ENCODE measurements at places on chromosomes 4 and X.

- no peak for DNase-seq
These were observed 60.0 kb downstream of the SHROOM3 start for GRCh38 chr4:76494871-76495590.

DNA sequence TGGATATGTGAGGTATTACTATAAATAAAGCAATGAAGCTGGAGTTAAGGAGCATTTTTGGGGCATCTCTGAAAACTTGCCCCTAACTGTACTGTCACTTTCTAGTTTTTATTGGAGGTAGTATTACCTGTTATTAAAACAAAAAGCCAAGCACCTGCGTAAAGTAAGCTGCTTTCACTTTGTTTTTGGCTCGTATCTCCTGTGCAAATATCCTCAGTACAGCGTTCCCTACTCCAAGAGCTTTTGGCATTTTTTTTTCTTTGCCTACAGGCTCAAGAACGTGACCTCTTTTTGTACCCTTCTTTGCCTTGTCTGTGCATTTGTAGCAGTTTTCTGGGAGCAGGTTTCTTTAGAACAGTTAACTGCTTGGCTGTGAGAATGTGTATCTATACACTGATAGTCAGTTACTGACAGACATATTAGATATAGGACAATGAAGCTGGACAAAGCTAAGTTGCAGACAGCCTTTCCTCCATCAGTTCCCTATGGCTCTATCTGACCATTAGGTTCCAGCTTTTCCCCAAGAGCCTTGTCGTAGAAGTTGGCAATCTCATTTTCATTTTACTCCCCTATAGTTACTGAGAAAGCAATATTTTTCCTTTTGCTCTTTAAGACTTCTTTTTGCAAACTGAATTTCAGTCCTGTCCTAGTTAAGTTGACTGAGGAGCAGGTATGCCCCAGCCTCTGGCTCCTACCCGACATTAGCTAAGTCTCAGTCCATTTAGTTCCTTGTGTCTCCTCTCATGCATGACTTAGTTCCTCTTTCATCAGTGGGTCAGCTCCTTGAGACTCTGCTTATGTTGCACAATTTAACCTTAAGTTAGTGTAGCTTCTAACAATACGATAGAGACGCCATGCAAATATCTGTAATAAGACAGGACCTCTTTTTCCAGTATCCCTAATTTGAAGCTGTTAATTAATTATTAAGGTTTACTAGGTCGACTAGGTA lies 71.5 kb upstream of the HPRT1 start:
- DNase-seq = peak; percentile 43

DNA sequence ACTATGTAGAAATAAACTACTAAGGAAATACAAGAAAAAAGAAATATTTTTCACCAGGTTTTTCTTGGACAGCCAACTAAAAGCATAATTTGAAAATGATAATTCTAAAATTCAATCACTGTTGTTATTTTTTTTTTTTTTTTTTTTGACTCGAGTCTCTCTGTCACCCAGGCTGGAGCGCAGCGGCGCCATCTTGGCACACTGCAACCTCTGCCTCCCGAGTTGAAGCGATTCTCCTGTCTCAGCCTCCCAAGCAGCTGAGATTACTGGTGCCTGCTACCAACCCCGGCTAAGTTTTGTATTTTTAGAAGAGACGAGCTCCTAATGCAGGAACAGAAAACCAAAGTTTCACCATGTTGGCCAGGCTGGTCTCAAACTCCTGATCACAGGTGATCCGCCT lies 122.3 kb upstream of the UGT8 start:
- DNase-seq = no peak

DNA sequence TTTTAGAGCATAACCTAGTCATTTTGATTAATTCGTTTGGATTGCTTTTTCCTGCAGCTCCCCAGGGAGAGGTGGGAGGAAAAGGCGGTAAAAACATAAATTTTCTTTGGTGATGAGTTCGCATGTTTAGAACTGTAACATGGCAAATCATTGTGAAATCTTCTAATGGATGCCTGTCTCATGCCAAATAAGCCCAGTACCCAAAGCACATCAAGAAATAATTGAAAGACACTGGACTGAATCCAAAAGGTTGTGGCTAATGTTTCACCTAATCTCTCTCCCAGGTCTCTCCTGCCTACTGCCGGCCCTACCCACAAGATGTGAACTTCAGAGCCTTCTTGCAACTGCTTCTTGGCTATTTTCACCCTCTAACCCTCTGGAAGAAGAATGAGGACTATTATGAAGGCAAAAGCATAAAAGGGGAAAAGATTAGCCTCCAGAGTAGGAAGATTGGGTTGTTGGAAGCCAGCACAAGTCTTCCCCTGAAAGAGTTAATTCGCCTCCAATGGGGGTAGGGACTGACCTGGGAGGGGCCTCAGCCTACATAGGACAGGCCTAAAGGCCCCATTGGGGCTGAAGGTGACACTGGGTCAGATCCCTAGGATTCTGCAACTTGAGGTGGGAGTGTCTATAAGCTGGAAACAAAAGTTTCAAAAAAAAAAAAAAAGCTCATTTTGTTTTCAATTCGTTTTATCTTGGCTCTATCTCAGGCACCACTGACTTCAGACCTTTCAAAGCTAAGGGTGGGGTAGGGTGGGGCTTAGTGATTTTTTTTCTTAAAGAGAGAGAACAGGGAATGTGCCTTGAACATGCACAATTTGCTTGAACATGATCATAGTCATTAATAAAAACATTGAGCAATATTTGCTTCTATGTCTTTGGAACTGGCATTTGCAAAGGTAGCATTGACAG lies 278.6 kb upstream of the KLF3 start:
- DNase-seq = no peak

DNA sequence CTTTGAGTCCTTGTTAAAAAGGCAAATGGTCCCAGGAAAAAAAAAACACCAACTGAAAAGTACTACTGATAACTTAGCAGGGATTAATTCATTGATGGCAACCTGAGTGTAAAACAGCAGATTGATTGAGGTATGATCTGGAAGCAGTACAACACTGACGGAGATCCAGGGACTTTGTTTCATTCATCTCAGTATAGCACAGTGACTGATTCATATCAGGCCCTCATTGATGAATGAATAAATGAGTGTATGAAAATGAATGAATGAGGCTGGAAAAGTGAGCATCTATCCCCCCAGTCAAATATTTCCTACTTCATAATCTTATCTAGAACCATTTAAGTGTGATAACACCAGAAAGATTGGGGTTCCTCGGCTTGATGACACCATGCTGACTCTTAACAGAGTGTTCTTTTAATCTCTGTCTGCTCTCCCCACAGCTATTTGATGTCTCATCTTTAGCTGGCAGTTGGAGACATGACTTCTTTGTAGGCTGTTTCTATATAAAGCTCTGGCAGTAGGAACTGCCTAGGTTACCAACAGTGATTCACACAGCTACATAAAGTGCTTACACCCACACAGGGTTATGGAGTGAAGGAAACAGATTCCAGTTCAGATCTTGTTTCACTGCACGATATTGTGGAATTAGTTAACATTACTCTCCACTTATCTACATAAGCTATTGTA lies 18.6 kb upstream of the RNF128 start:
- DNase-seq = no peak

Data from GM12878 (cell line).